ENCODE measurements at places on chromosomes 3 and 15.

DNA sequence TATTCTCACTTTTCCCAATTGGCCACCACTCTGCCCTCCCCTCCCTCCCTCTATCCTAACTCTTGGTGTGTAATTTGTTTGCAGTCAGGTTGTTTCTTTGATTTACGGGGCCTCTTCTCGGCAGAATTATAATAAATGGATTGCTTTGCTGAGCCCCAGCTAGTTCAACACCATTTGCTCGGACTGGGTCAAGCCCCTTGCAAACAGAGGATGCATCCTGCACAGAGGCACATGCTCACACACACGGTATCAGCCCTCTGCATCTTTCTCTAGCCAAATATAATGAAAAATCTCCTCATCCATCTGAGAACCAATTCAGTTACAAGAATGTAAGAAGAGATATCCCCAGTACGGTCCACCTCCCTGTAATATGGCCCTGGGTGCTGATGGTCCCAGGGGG is 97.7 kb downstream of the EPHB1 start:
- no peak for DNase-seq

GRCh38 chr3:168048414-168049330 is 47.1 kb downstream of the GOLIM4 start:
- DNase-seq: no peak

- DNase-seq: no peak
These were observed 53.8 kb downstream of the UBE2E2 start for GRCh38 chr3:23256741-23257435.

DNA sequence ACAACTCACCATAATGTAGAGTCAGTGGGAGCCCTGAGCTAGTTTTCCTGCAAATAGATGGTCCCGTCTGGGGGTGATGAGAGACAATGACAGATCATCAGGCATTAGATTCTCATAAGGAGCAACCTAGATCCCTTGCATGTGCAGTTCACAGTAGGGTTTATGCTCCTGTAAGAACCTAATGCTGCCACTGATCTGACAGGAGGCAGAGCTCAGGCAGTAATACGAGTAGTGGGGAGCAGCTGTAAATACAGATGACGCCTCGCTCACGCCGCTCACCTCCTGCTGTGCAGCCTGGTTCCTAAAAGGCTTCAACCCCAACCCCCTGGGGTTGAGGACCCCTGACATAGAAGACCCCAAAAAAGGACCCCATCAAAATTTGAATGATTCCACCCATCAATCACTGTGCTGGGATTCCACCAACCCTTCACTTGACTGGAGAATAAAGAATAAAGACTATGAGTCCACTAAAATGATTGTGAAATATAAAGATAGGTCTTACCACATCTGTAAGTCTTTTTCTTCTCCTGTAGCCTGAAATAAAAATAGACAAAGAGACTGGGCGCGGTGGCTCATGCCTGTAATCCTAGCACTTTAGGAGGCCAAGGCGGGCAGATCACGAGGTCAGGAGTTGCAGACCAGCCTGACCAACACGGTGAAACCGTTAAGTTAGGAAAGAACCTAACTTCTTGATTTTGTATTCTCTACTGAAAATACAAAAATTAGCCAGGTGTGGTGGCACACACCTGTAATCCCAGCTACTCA is 9.9 kb upstream of the UBL7 start:
- DNase-seq: no peak

GRCh38 chr15:47614360-47615011 is 102.8 kb upstream of the SEMA6D start:
- peak; percentile 5 for DNase-seq

GRCh38 chr3:151328298-151328995 is 902 bp downstream of the P2RY13 start:
- DNase-seq: peak; percentile 36

DNA sequence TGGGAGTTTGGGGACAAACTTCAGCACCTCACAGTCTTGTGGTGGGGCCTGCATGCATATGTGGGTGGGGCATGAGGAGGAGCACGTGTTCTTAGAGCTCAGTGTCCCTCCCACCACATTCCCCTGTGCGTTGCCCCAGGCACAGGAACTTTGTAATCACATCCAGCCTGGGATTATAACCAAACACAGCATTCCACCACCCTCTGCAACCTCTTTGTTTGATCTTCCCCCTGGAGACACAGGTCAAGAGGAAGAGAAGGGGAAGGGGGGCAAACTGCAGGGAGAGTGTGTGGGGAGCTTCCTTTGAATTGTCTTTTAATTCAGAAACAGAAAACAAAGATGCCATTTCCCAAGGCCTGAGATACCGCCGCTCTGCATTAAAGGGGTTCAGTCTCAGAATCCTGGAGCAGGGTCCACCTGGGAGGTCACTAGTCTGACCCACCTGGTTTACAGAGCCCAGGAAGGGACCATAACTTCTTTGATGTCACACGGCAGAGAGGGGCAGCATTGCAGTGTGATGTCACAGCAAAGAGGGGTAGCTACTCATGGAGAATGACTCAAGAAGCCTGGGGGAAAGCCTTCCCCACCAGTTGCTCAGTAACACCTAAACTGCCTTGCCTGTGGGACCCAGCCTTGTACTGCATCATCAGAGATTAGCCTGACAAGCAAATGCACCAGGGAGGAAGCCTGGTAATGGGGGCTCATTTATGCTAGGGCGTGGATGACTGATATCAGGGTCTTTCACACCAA is 106.3 kb upstream of the RNU6-1 start:
- no peak for DNase-seq

GRCh38 chr3:188439080-188439479 is 285.1 kb downstream of the LPP start:
- DNase-seq: peak; percentile 87

- DNase-seq: no peak
These were observed 31.1 kb downstream of the FAH start for GRCh38 chr15:80183886-80184285.

GRCh38 chr3:108036984-108037741 is 53.7 kb downstream of the CD47 start:
- DNase-seq: peak; percentile 85

DNA sequence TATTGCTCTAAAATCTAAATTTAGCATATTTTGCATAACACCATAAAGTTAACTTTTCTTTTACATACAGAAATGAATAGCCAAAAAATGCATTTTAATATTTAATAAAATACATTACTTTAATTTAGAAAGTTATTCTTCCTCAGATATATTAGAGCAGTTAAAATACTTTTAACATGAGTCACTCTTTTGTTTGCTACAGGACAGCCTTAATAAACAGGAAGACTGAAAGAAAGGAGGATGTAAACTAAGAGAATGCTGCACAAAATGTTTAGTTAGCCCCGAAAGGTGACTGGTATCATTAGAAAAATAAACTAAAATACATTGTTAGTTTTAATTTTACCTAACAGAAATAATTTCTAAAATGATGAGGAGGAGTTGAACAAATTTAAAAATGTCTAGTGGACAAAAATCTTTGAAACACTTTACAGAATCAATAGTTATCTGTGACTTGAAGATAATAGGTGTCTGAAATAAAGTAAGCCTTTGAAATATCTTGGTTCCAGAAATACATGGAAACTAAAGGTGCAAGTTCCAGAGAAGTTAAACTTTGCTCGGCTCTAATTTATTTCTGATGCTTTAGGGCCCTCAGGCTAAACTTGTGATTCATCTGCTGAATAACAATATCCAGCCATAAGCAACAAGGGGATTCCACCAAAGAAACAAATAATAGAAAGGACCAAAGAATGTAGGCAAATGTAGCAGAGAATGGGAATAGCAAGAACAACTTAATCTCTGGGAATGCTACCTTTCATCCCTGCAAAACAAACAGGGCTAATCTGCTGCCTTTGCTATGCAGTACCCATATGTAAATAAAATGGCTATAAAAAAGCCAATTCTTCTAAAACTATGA is 138.3 kb upstream of the UBP1 start:
- no peak for DNase-seq

GRCh38 chr3:23004971-23005370 is 198.2 kb upstream of the UBE2E2 start:
- no peak for DNase-seq

DNA sequence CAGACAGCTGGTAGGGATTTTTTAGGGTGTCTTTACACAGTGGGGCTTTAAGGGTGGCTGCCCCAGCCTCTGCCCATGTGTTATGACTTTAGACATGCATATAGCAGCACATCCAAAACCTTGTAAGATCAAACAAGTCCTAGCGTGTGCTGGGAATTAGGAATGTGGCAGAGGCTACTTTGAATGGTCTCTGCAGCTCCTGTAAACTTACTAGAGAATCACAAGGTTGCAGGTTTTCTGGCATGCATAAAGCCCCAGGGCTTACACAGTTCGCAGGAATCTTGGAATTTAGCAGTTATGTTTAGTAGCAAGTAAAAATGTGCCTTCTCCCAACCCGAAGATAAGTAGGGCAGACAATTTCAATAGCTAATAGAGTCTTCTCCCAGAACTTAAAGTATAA is 46.9 kb upstream of the COL6A6 start:
- DNase-seq: no peak

GRCh38 chr3:189964623-189965332 is 155.9 kb downstream of the P3H2 start:
- no peak for DNase-seq

DNA sequence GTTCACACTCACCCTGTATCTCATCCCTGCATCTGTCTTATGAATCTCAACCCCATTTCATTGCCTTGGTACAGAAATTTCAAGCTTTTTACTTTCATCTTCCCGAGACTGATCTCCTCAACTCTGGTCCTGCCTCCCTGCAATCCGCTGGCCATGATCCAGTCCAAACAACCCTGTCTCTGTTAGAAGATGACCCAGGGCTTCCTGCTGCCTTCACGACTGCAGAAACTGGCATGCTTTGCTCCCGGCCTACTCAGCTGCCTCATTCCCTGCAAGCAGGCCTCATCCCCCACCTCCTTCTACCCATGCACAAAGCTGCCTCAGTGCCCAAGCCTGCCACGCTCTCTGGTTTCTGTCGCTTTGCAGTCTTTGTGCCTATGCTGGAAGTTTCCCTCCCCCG is 12.4 kb downstream of the HES1 start:
- no peak for DNase-seq

GRCh38 chr3:35448681-35449080 is 190.6 kb upstream of the ARPP21 start:
- DNase-seq: no peak

GRCh38 chr3:149765762-149766334 is 13.6 kb upstream of the COMMD2 start:
- DNase-seq: peak; percentile 58

GRCh38 chr15:31084176-31084575 is 17.3 kb downstream of the TRPM1 start:
- DNase-seq: no peak

- no peak for DNase-seq
These were observed 106.9 kb upstream of the RNU6-1 start for GRCh38 chr15:67946701-67947100.
